ENCODE measurements at places on chromosomes 7 and 10.

GRCh38 chr10:21213381-21213780 lies 312.1 kb downstream of the SKIDA1 start:
- DNase-seq = no peak

- no peak for DNase-seq
Observed at GRCh38 chr10:23281044-23281433, 63.6 kb downstream of the C10orf67 start.

DNA sequence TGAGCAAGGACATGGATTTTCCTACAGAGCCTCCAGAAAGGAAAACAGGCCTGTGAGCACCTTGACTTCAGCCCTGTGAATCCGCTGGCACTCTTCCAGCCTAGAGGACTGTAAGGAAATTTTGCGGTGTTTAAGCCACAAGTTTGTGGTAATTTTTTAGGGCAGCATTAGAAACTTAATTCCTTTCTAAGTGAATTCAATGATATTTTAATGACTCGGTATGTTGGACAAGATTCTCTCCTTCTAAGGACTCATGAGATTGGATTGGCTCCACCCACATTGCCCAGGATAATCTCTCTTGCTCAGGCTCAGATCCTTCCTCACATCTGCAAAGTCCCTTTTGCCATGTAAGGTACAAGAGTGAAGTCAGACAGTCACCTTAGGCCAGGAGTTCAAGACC lies 4.5 kb downstream of the LYZL2 start:
- no peak for DNase-seq

DNA sequence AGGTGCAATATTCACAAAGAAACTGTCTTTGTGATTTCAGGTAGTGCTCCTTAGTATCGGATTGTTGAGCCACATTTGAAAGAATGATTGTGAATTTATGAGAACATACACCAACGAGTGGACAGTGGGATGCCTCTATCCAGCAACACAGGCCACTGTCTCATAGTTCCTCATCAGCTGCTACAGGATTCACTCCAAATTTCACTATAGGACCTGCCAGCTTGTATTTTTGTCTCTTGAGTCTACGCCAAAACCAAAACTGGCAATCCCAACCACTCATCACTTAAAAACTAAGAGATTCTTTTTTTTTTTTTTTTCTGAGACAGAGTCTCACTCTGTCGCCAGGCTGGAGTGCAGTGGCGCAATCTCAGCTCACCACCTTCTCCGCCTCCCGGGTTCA lies 964.5 kb downstream of the CNTNAP2 start:
- DNase-seq = no peak

- no peak for DNase-seq
Observed at GRCh38 chr10:28139138-28139537, 140.3 kb upstream of the ODAD2 start.

- DNase-seq = no peak
Observed at GRCh38 chr7:22120391-22121053, 174.8 kb upstream of the CDCA7L start.

- peak; percentile 50 for DNase-seq
Observed at GRCh38 chr7:24283554-24283896, 465 bp upstream of the NPY start.

DNA sequence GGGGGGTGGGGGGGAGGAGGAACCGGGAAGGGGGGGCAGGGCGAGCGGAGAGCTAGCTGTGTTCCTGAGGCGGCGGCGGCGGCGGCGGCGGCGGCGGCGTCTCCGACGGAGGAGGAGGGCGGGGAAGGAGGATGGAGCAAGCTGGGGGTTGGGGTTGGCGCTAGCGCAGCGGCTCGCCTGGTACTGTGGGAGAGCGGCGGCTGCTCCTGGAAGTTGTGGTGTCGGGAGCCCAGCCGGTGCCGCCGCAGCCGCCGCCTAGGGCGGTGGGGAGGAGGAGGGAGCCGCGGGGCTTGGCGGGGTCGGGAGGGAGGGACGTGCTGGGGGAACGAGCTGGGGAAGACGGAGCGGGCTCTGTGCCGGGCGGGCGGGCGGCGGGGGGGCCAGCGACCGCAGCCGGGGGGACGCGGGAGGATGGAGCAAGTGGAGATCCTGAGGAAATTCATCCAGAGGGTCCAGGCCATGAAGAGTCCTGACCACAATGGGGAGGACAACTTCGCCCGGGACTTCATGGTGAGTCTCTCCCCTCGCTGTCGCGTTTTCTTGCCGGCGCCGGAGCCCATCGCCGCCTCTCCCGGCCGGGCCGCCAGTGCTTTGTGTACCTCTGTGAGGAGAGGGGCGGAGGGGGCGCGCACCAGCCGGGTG lies at the start of gene PTPN12:
Gene PTPN12 (plus strand): TSS at position 160 of the 642 bp plus-strand sequence. CDS start 252 bp downstream, at position 412.
- DNase-seq = no peak

- DNase-seq = no peak
Observed at GRCh38 chr10:125079091-125079600, 81.2 kb downstream of the CTBP2 start.

GRCh38 chr7:56538541-56539429 lies 422.6 kb upstream of the NUPR2 start:
- no peak for DNase-seq

- DNase-seq = no peak
Observed at GRCh38 chr7:100413889-100414288, 14.6 kb downstream of the ZCWPW1 start.

GRCh38 chr10:9814285-9814864 lies 1203.3 kb upstream of the CELF2 start:
- no peak for DNase-seq
